ENCODE measurements at places on chromosomes 16 and 17. TPM values are rescaled to one million over a fixed set of nuclear protein-coding genes. Genes with fewer than 3 reads are reported as not detected.

LRRC36 gene
- total RNA-seq = 0.50 TPM

MPO gene
- 0.17 TPM for total RNA-seq

EME1 gene
- 10.9 TPM for total RNA-seq

CTRL gene
- total RNA-seq = 0.33 TPM

CCT6B gene
- total RNA-seq = 1.0 TPM

OGFOD3 gene
- 36.2 TPM for total RNA-seq

CCDC78 gene
- 3.8 TPM for total RNA-seq

JPH3 gene
- total RNA-seq = not detected

TBC1D3B gene
- 1.5 TPM for total RNA-seq

KRT32 gene
- not detected for total RNA-seq

KRTAP4-4 gene
- not detected for total RNA-seq

PMP22 gene
- 96.4 TPM for total RNA-seq

SLC47A2 gene
- not detected for total RNA-seq

GCGR gene
- total RNA-seq = not detected

SOCS1 gene
- total RNA-seq = 32.6 TPM

MEIOC gene
- 0.66 TPM for total RNA-seq

NLRC3 gene
- 0.15 TPM for total RNA-seq

MT4 gene
- not detected for total RNA-seq

TMEM98 gene
- 255 TPM for total RNA-seq

GPRC5B gene
- 4.4 TPM for total RNA-seq

RUNDC3A gene
- not detected for total RNA-seq

MON1B gene
- 13.9 TPM for total RNA-seq

KAT2A gene
- 10.8 TPM for total RNA-seq

PRSS33 gene
- not detected for total RNA-seq

CEP131 gene
- total RNA-seq = 10.8 TPM

FLYWCH2 gene
- 77.1 TPM for total RNA-seq

TSPAN10 gene
- total RNA-seq = 2.6 TPM

EVPLL gene
- not detected for total RNA-seq

OR3A3 gene
- total RNA-seq = not detected

C17orf50 gene
- total RNA-seq = not detected

HIC1 gene
- total RNA-seq = 98.9 TPM

CIITA gene
- total RNA-seq = 0.33 TPM

FBXO39 gene
- 0.15 TPM for total RNA-seq

TEX14 gene
- not detected for total RNA-seq
